ENCODE measurements at places on chromosomes 7 and 10.

- H3K27me3 ChIP-seq: no peaks in the 10 kb centered on the region
- H3K27ac ChIP-seq: no peak overlapping the region
- no peak for DNase-seq
- peaks cover 3% of the 10 kb centered on the region for H3K4me1 ChIP-seq
Observed at GRCh38 chr10:132925071-132925561, 17.3 kb downstream of the CFAP46 start.

- H3K27me3 ChIP-seq: no peaks in the 10 kb centered on the region
- no peak for DNase-seq
- H3K4me3 ChIP-seq: no peak overlapping the region
- H3K27ac ChIP-seq: no peak overlapping the region
Observed at GRCh38 chr10:8071006-8071405, 16.5 kb downstream of the GATA3 start.

GRCh38 chr10:80163741-80164341 is 31.3 kb downstream of the PLAC9 start:
- H3K27ac ChIP-seq: no peak overlapping the region
- no peaks in the 10 kb centered on the region for H3K27me3 ChIP-seq
- H3K4me3 ChIP-seq: no peak overlapping the region
- no peaks in the 10 kb centered on the region for H3K4me1 ChIP-seq
- H3K36me3 ChIP-seq: no peaks in the 10 kb centered on the region

GRCh38 chr7:47088329-47089067 is 493.4 kb downstream of the TNS3 start:
- DNase-seq: peak; percentile 78
- no peaks in the 10 kb centered on the region for H3K27me3 ChIP-seq
- no peaks in the 10 kb centered on the region for H3K4me1 ChIP-seq
- H3K27ac ChIP-seq: no peak overlapping the region
- no peak overlapping the region for H3K4me3 ChIP-seq

DNA sequence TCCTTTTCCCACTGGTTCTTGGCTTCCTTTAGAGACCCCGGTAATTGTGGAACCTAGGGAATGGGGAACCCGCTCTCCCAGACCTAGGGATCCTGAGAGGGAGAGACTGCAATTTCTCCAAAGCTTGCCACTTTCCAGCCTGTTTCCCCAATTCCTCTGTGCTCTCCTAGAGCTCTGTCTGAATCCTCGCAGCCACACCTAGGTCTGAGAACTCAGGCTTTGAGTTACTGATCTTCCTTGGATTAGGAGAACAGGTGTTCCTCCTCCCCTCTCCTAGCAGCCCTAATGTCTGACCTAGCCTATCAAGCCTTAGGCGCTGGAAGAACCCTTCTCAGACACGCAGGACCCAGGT is 20.0 kb downstream of the WNT8B start:
- peak overlapping the region; percentile 63 for H3K4me3 ChIP-seq
- H3K27me3 ChIP-seq: no peaks in the 10 kb centered on the region
- H3K27ac ChIP-seq: no peak overlapping the region
- H3K4me1 ChIP-seq: peaks cover 11% of the 10 kb centered on the region

GRCh38 chr7:101936223-101936610 is 118.8 kb downstream of the CUX1 start:
- peaks cover 80% of the 10 kb centered on the region for H3K4me1 ChIP-seq
- H3K27me3 ChIP-seq: no peaks in the 10 kb centered on the region
- peak overlapping the region; percentile 92 for H3K27ac ChIP-seq
- H3K36me3 ChIP-seq: peaks cover 14% of the 10 kb centered on the region
- H3K4me3 ChIP-seq: no peak overlapping the region
- no peak for DNase-seq

GRCh38 chr10:593901-594457 is 95.5 kb downstream of the DIP2C start:
- H3K36me3 ChIP-seq: no peaks in the 10 kb centered on the region
- no peak overlapping the region for H3K27ac ChIP-seq
- H3K27me3 ChIP-seq: no peaks in the 10 kb centered on the region

- H3K4me1 ChIP-seq: no peaks in the 10 kb centered on the region
- H3K27me3 ChIP-seq: no peaks in the 10 kb centered on the region
- no peak for DNase-seq
- H3K4me3 ChIP-seq: no peak overlapping the region
- no peak overlapping the region for H3K27ac ChIP-seq
- no peaks in the 10 kb centered on the region for H3K36me3 ChIP-seq
Observed at GRCh38 chr10:66773472-66773817, 152.4 kb upstream of the LRRTM3 start.

DNA sequence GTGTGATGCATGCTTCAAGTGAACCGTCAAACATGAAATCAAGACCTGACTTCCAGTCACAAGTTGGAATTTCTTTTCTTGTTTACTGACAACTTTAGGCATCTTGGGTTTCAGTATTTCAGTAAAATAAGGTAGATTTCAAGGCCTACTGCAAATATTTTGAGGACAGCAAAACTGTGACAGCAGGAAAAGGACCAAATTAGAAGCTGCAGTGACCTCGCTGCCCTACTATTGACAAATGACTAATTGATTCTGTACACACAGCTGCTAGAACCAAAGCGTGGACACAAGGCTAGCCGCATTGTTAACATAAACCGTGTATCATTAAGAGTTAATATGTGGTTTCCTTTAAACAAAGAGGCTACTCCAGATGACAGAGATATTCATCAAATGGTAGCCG is 105.7 kb upstream of the SEC61G start:
- no peaks in the 10 kb centered on the region for H3K36me3 ChIP-seq
- no peaks in the 10 kb centered on the region for H3K27me3 ChIP-seq
- H3K27ac ChIP-seq: no peak overlapping the region

GRCh38 chr10:88879534-88880281 is at the start of gene STAMBPL1:
TSS of gene STAMBPL1 (plus strand) at chr10:88880245. CDS start at chr10:88901709, 21,464 bp downstream.
- H3K36me3 ChIP-seq: no peaks in the 10 kb centered on the region
- H3K27ac ChIP-seq: peak within 1 kb of the TSS; percentile 95
- H3K27me3 ChIP-seq: no peaks in the 10 kb centered on the region
- DNase-seq: peak; percentile 72

DNA sequence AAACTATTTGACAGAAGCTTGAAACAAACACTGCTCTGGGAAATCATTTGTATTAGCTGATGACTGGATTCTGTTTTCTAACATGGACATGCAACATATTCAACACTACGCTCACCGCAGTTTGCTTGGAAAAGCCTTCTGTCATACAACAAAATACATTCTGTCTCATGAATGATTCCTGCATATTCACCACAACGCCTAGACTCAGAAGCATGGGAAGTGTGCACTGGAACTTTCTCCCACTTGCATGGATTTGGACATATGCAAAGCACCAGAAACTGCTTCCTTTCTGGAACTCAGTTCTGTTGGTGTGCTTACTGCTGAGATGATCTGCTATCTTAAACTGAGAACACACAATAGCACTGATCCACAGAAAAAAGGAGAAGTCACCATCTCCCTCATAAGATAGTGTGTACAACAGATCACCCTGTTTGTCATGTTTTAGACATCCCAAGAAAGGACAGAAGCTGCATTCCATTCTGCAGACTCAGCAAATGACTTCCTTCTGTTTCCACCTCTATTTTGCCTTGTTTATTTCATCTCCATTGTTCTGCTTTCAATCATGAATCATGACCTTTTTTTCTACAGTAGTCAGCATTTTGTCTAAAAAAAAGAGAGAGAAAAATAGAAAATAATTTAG is 115.8 kb downstream of the HTR7 start:
- no peak for DNase-seq
- no peaks in the 10 kb centered on the region for H3K27me3 ChIP-seq
- H3K4me3 ChIP-seq: no peak overlapping the region
- H3K4me1 ChIP-seq: no peaks in the 10 kb centered on the region
- no peaks in the 10 kb centered on the region for H3K36me3 ChIP-seq

DNA sequence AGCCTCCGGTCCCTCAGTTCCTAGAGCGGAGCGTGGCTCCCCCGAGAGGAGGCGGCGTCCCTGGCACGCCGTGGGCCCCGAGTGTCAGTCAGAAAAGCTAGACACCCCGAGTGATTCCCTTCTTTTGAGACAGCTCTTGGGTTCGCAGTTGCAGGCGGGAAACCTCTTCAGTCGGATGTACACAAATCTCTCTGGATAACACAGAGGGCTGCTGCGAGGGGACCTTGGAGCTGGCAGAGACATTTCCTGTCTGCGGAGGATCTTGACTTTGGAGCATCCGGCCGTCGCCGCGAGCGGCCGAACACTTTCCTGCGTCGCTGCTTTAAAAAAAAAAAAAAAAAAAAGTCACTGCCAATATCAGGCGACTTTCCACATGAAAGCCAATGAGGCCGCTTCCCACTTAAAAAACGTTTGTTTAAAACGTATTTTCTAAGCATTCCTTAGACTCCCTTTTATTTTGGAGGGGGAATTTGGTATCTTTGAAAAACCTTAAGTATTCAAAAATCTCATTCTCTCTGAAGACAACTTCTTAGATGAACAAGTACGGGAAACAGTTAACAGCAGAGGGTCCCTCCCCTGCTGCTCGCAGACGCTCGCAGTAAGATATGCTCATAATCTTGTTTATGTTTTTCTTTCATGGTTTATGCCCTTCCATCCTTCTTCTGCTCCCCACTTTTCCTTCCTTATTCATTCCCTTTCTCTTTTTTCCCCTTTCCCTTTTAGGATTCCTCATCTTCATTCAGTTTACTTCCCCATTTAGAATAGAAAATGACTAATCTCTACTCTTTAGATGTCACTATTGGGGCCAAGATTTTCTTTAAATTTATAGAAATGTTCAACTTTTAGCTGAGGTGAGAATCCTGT is 10.0 kb downstream of the HHEX start:
- peak; percentile 65 for DNase-seq
- H3K4me1 ChIP-seq: peaks cover 39% of the 10 kb centered on the region
- 0 out of 2 replicates have a peak, but pooled peaks cover under 1% of the 10 kb centered on the region for H3K36me3 ChIP-seq

DNA sequence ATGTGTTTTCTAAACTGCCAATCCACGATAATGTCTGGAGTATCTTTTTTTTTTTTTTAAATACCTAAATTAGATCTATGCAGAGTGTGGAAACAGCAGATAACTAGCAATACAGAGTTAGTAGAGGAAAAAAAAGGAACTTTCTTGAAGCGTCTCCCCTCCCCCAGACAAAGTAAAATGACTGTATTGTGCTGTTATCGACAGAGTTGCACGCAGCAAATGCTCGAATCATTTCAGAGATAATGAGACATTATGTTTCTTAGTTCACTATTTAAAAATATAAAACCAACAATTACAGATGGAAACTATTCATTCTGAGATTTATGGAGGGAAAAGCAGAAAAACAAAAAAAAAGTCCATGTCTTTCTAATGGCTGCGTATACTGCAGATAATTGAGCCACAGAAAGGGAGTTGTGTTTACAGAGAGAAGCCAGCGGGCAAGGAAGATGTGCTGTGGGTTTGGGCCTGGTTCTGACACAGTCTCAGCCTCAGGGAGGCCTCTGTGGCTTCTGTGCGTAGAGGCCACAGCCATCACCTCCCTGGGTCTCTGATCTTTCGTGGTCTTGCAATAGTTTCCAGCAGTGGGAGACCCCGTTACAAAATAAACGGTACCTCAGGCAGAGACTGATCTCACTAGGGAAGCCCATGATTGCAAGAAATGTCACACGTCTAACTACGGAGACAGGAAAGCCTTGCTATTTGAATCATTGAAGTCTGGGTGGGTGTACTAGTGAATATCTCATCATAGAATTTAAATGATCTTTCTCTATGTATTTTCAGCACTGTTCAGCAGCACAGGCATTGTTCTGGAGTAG is 19.1 kb upstream of the KLF6 start:
- DNase-seq: no peak
- H3K36me3 ChIP-seq: no peaks in the 10 kb centered on the region
- peaks cover 48% of the 10 kb centered on the region for H3K4me1 ChIP-seq
- no peak overlapping the region for H3K27ac ChIP-seq
- no peak overlapping the region for H3K4me3 ChIP-seq

DNA sequence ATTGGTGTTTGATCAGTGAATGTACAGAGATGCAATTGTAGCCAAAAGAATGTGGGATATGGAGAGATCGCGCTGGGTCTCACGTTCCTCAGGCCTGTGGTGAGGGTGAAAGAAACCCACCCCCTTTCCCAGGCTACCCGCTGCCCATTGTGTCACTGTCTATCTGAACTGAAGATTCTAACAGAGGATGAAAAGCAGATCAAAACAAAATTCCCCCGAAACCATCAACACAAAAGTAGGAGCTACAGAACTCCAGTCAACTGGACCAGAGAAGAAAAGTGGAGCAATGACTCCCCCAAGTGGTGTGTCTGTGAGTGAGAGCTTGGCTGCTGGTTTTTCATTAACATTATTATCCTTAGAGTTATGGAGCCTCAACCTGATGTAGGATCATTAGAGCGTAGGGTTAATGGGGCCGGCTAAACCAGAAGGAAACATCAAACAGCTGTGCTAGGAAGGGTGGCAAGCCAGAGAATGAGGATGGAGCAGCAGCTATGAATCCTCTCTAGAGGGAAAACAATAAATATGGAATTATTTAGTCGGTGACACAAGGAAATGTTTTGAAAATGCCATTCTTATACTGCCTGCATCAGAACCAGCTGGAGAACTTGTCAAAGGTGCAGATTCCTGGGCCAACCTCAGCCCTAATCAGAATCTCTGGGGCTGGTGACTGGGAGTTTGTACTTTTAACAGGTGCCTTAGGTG is 38.3 kb downstream of the AKR1B1 start:
- no peaks in the 10 kb centered on the region for H3K27me3 ChIP-seq
- no peaks in the 10 kb centered on the region for H3K4me1 ChIP-seq
- H3K36me3 ChIP-seq: no peaks in the 10 kb centered on the region
- H3K4me3 ChIP-seq: no peak overlapping the region
- DNase-seq: peak; percentile 68

DNA sequence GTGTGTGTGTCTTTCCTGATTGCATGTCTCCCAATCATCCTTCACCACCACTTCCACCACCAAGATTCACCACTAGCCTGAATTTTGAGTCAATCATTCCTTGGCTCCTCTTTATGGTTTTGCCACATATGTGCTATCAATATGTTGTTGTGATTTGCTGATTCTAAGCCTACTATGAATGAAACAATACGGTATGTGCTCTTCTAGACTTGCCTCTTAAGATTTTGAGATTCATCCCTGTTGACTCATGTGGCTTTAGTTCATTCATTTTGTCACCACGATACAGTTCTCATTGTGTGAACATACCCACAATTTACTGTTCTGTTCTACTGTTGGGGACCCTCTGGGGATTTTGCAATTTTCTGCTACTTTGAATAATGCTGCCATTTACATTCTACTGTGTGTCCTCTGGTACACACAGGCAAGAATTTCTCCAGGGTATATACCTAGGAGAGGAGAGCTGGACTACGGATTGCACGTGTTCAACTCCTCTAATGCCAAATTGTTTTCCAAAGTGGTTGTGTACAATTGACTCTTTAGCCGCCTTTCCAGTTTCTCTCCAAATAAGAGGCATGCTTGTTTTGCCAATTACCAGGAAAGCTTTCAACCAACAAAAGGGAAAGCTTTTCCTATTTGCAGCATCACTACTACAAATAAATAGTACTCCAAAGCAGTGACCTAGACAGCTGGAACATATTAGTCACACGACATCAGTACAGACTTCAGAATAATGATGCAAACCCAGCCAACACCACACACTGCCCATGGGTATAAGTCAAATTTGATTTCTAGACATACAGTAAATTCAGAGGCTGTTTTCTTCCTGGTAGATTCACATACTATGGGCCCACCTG is 30.0 kb downstream of the SGMS1 start:
- H3K27me3 ChIP-seq: no peaks in the 10 kb centered on the region
- H3K36me3 ChIP-seq: no peaks in the 10 kb centered on the region
- DNase-seq: no peak
- H3K27ac ChIP-seq: no peak overlapping the region

GRCh38 chr7:75033826-75034225 is 39.8 kb downstream of the RCC1L start:
- no peaks in the 10 kb centered on the region for H3K4me1 ChIP-seq
- no peak for DNase-seq
- H3K27me3 ChIP-seq: no peaks in the 10 kb centered on the region
- H3K27ac ChIP-seq: no peak overlapping the region
- H3K36me3 ChIP-seq: no peaks in the 10 kb centered on the region

Data from Karpas-422 (cell line).